ENCODE measurements at places on chromosomes 6 and 20.
A peak's percentile ranks its signal among the peaks of the same experiment; 100 is the strongest.

GRCh38 chr6:127748290-127748689 lies 152.6 kb downstream of the THEMIS start:
- DNase-seq: no peak

DNA sequence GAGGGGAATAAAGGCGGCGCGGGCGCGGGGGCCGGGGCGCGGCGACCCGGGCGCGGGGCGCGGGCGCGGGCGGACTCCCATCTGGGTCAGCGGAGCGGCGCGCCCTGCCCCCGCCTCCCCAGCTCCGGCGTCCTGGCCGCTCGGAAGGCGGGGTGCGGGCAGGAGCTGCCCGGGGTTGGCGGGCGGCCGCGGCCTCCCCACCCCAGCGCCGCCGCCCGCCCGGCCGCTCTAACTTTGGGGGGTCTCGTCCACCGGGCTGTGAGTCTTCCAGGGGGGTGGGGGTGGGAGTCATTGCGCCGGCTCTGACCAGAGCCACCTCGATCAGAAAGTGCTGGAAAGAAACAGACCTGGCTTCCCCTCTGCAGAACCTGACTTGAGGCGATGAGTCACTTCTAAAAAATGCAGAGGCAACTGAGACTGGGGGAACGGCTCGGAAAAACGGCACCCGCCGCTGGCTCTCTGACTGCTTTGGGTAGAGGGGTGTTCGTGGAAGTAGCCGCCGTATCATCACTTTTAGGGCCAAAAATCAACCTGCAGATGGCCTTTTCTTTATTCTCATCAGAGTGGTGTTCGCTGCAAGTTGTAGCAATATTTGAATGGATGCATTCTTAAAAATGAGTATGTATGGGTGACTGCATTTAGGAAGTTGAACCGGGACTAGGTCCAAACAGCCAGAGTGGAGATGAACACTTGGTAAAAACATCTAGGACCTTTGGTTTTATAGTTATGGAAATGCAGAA lies 667 bp downstream of the CAP2 start:
- DNase-seq: peak; percentile 6

DNA sequence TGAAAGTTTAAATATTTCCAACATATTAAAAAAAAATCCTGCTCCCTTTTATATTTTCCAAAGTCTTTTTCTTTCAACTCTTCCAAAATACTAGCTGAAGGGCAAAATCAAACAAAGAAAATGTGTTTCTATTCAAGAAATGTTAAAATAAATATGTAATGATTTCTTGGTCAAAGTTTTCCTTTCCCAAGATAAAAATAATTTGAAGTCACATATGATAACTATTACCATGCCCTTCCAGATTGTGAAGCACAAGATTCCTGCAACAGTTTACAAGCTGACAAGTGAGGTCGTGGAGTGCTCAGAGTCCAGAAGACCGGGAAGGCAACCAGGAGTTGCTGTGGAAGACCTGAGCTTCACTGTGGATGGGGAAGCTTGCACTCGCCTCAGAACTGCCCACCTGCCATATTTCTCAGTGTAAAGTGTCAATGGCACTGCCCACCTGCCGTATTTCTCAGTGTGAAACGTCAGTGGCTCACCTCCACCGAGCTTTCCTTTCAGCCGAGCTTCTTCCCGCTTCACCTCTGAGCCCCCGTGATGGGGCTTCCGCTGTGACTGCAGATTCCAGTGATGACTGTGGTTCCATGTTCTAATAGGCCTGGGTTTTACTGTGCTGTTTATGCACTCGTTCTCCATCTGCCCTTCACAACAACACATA lies 160.5 kb downstream of the THBS2 start:
- DNase-seq: no peak

DNA sequence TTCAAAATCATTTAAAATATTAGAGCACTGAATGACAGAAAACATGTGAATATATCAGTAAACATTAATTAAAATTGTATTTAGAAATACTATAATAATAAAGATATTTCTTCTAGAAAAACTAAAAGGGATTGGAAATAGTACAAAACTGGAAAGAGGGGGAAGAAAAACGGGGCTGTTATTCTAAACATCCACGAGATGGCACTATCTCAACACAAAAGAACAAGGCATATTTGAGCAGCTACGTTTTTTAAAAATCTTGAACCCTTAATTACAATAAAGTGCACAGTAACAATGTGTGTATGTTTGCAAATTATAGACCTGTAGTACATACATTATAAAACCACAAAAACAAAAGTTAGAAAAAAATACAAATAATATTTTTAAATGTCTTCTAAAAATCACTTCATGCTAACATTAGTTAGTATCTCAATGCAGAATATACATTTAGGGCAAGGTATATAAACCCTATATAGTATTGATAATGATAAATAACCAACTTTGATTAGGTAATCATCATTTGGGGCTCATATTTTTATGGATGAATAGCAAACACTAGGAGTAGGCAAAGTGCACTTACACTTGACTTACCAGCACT lies 42.5 kb upstream of the PNISR start:
- no peak for DNase-seq

GRCh38 chr6:97687916-97688315 lies 404.9 kb upstream of the MMS22L start:
- no peak for DNase-seq

- DNase-seq: no peak
These were observed 851 bp upstream of the HSD17B8 start for GRCh38 chr6:33203443-33204164.

GRCh38 chr6:119145111-119145510 lies 66.6 kb upstream of the FAM184A start:
- DNase-seq: no peak

DNA sequence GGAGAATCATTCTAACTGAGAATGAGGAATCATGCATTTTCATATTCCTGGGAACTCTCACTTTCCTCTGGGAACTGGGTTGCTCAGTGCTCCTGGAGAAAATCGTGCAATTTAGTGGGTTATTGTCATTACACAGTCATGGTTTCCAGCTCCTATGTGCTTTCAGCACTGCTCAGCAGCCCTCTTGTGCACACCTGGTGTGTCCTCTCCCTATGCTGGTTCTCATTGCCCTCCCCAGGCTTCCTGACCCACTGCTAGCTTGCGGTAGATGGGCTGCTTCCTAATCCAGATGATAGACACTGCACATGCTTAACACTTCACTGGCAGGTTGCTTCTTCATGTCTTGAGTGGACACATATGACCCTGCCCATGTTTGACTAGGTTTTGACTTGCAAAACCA lies 39.7 kb downstream of the TMEM200A start:
- no peak for DNase-seq

- no peak for DNase-seq
These were observed 99.8 kb downstream of the NRSN1 start for GRCh38 chr6:24225838-24226237.

GRCh38 chr6:63799813-63800212 lies 164.2 kb downstream of the PHF3 start:
- DNase-seq: no peak

DNA sequence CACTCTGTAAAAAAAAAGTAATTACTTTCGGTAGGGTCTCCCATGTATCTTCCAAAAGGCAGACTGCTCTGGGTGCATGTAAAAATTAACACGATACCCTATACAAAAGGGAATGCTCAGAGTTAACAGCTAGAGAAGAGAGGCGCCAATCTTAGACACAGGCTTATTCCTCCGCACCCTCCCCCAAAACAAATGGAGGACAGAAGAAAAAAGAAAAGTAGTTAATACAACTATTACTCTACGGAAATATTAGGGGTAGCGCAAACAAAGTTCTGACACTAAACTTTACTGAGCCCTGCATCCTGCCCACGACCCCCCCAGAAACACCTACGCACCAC lies 331 bp upstream of the UFL1 start:
- DNase-seq: no peak

GRCh38 chr6:125393449-125393858 lies 91.7 kb upstream of the HDDC2 start:
- no peak for DNase-seq

DNA sequence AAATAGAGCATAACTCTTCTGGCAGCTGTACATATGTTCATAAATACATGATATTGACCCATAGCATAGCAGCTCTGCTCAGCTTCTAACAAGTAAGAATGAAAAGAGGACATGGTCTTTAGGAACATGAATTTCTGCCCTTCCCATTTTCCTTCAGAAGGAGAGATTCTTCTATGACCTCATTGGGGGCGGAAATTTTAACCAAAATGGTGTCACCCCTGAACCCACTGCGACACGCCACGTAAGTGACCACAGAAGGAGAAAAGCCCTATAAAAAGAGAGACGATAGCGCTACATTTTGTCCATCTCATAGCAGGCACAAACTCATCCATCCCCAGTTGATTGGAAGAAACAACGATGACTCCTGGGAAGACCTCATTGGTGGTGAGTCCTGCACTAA lies at the start of gene IL17A:
TSS of gene IL17A (plus strand) at position 301 of the 400 bp plus-strand sequence. CDS start at position 358, 57 bp downstream.
- DNase-seq: no peak

GRCh38 chr6:139133262-139134063 lies 1.4 kb upstream of the HECA start:
- DNase-seq: no peak

DNA sequence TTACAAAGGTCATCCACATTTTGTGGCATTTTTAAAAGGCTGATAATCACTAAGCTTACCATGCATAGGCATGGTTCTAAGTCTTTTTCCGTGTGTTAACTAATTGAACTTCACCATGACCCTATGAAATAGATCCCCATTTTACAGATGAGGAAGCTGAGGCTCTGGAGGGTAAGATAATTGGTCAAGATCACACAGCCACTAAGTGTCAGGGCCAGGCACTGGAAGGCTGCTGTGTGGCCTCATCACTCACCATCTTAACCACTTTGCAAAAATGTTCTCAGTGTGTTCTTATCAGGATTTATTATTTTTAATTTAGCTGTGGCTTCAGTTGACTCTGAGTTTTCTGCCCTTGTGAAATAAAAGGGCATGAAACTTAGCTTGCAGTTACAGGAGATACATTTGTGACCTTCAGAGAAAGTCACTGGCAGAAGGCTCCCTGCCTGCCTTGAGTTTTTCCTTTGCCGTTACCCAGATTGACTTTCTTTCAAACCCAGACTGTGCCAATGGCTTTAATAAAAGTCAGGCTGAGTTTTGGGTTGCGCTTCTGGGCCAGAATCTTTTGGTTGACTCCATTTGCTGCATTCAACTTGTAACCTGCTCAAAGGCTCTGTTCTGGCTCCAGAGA lies 82.0 kb downstream of the EZR start:
- DNase-seq: no peak

GRCh38 chr6:39357998-39358686 lies 35.6 kb upstream of the KCNK16 start:
- DNase-seq: no peak

DNA sequence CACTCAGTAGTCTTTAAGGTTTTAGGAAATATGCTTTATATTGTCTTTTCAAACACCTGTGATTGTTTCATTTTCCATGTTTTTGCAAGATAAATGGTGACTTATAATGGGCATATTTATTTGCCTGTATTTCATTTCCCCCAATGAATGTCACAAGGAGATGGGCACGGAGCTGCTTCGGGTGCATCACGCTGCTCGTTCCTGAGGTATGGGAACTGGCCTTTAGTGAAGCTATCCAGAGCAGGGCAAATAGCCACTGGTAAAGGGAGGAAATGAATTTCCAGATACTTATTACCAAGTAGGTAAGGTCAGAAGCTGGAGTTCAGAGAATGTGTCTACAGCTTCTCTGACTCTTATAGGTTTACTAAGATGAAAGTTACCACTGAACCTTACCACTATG lies 3.7 kb downstream of the POU3F2 start:
- DNase-seq: no peak

GRCh38 chr6:39924283-39924682 lies 10.0 kb downstream of the MOCS1 start:
- no peak for DNase-seq

DNA sequence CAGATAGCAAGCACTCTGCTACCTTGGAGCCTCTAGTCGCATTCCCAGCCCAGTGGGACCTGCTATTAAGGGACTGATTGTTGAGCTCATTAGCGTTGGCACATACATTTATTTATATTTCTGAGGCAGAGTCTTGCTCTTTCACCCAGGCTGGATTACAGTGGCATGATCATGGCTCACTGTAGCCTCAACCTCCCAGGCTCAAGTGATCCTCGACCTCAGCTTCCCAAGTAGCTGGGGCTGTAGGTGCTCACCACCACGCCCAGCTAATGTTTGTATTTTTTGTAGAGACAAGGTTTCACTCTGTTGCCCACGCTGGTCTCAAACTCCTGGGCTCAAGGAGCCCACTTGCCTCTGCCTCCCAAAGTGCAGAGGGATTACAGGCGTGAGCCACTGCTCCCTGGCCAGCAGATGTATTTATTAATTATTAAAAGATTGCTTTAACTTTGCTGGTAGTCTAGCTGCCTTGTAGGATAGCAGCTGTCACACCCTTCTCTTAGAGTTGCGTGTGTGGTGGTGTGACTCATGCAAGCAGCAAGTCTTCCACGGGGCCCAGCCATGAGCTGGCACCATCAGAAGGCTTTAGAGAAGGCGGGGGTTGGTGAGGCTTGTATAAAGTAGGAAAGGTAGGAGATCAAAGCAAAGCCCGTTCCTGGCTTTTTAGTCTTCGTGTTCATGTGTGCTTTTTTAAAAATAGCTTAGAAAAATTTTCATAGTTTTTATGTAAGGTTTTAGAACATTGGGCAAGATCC lies 16.5 kb downstream of the ACTR5 start:
- peak; percentile 32 for DNase-seq

DNA sequence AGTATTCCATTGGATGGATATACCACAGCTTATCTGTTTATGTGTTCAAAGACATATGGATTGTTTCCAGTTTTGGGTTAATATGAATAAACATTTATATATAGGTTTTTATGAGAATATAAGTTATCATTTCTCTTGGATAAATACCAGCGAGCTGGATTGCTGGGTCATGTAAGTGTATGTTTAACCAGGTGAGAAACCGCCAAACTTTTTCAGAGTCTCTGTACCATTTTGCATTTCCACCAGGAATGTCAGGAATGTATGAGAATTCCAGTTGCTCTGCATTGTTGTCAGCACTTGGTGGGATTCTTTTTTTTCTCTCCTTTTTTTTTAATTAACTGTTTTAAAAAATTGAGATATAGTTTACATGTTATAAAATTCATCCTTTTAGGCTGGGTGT lies 52.1 kb downstream of the PHF20 start:
- no peak for DNase-seq

GRCh38 chr6:149716181-149716963 lies 1.5 kb downstream of the LATS1 start:
- no peak for DNase-seq

Measured in activated CD8-positive, alpha-beta memory T cell treated with anti-CD3 and anti-CD28 coated beads for 48 hours (primary cell).